ENCODE measurements at places on chromosomes 5 and 9. TPM values are rescaled to one million over a fixed set of nuclear protein-coding genes. Genes with fewer than 3 reads are reported as not detected.

- H3K27me3 ChIP-seq = peaks cover under 1% of the 10 kb centered on the region
- no peak overlapping the region for H3K27ac ChIP-seq
- H3K4me3 ChIP-seq = no peak overlapping the region
- peak; percentile 36 for DNase-seq
- H3K4me1 ChIP-seq = no peaks in the 10 kb centered on the region
- no peaks in the 10 kb centered on the region for H3K36me3 ChIP-seq
Measured at GRCh38 chr9:4366591-4367330, 66.9 kb upstream of the GLIS3 start.

DNA sequence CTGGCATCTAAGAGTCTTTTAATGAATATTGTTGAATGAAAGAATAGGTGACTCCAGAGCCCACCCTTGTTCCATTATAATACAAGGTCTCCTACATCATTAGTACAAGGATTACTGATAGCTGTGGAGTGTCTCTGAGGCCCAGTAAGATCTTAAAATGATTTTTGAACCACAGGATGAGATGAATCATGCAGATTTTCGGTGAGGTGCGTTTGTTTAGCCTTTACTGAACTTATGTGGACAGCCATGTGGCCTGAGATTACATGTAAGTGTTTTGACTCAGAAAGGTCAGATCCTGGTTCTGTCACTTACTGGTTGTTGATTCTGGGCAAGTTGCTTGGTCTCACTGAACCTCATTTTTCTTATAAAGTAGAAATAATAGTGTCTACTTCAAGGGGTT is 21.6 kb downstream of the NFX1 start:
- H3K4me1 ChIP-seq = peaks cover 3% of the 10 kb centered on the region
- no peak overlapping the region for H3K4me3 ChIP-seq
- no peaks in the 10 kb centered on the region for H3K27me3 ChIP-seq
- H3K27ac ChIP-seq = no peak overlapping the region

DNA sequence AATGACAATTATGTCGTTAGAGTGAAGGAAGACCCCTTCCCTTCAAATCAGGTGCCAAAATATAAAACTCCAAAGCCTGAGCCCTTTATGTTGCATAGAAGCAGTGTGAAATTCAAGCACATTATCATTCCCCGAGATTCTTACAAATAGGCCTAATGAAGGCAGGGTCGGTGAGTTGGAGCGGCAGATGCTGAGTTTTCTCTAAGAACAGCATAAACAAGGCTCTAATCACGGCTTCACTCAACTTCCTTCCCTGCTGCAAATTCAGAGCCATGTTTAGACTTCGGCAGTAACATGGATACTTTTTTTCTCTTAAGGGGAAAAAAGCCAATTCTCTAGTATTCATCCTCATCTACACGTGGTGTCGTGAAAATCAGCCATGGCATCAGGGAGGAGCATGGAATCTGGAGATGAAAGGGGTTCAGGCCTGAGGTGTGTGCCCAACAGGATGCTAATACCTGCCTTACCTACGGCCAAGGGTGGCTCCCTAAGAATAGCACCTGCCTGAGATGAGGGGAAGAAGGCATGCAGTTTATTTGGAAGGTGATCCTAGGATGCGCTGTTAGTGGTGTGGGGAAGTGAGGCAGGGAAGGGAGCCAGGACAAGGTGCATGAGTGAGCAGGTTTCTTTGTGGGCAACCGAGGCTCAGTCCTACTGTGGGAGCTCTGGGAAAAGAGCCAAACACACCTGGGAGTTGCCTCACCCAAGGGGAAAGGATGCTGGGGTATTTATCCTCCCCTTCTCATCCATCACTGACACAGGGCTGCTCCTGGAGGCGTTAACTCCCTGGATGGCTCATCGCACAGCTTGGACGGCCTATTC is 146.8 kb upstream of the TBC1D2 start:
- no peaks in the 10 kb centered on the region for H3K4me1 ChIP-seq
- H3K27me3 ChIP-seq = peaks cover 2% of the 10 kb centered on the region
- no peaks in the 10 kb centered on the region for H3K36me3 ChIP-seq
- no peak overlapping the region for H3K4me3 ChIP-seq
- no peak for DNase-seq
- no peak overlapping the region for H3K27ac ChIP-seq

GRCh38 chr9:78292716-78293497 is 4.0 kb upstream of the PSAT1 start:
- peaks cover 10% of the 10 kb centered on the region for H3K36me3 ChIP-seq
- H3K27ac ChIP-seq = peak overlapping the region; percentile 89
- peaks cover 2% of the 10 kb centered on the region for H3K27me3 ChIP-seq
- H3K4me1 ChIP-seq = peaks cover 41% of the 10 kb centered on the region

The SLC25A46 gene
- total RNA-seq = 47.3 TPM

The C5orf15 gene
- 21.3 TPM for total RNA-seq

The PCDHGB2 gene
- total RNA-seq = 0.13 TPM
